AG20443 (cell line): ENCODE measurements at places on chromosomes 7 and 10.

DNA sequence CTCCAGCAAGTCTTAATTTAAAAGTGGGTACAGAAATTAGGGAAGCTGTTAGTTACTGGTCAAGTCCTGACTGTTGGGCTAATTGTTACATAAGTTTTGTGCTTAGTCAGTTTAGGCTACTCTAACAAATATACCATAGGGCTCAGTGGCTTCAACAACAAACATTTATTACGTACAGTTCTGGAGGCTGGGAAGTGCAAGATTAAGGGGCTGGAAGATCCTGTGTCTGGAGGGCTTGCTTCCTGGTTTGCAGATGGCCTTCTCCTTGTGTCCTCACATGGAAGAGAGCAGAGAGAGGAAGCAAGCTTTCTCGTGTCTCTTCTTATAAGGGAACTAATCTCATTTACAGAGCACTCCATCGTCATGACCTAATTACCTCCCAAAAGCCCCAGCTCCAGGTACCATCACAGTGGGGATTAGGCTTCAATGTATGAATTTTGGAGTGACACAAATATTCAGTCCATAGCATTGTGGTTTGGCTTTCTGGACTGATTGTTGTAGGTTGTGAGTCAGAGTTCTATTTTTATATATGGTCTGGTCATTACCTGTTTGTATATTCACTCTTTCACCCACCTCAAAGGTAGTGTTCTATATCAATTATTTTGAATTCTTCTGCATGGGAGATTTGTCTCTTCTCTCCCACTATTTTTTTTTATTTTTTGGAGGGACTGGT is 17.1 kb downstream of the ST7 start:
- DNase-seq: no peak

GRCh38 chr10:75244487-75245353 is 9.0 kb upstream of the COMTD1 start:
- no peak for DNase-seq

DNA sequence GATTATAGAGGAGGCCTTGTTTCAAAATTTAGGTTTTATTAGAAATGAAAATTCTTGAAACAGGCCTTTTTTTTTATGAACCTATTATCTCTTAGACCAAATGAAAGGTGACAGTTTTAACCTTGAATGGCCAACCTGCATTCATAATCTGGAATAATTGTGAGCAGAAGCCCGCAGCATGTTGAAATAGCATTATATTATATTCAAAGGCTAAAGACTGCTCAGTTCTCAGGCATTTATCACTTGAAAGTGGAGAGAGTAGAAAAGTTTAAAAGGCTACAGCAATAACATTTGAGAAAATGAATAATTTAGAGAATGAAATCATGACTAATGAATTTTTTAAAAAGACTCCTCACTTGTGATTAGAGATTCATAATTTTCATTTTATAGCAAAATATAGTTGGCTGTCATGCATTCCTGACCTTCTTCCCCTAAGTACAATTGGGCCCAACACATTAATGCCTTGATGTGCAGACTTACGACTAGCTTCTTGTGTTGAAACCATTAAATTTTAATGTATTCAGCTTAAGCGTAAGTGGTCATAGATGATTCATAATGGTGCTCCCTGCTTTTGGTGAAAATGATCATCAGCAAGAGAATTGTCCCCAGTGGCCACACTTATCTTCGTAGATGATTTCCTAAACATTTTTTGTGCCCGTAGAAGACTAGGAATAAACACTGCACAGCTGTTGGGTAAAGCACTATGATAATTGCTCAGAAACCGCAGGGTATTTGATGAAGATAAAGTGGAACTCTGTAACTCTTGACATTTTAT is 346.6 kb upstream of the BMPER start:
- DNase-seq: no peak

- DNase-seq: peak; percentile 20
Measured at GRCh38 chr10:122344741-122345258, 29.7 kb upstream of the PLEKHA1 start.

DNA sequence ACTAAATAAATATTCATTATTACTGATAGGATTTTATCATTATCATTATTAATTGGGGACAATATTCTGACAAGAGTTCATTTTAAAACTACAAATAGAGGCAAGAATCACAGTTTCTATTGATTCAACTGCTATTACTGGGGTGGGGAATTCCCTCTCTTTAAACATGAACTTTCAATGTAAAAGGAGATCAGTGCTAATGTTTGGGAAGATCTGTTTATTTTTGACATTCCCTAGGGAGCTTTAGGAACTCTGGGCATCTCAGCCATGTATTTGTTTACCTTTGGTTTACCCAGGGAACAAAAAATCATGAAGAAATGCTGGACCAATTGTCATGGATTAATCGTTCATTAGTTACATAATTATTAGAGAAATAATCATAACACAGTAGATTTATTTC is 443.2 kb upstream of the AKR1E2 start:
- no peak for DNase-seq

GRCh38 chr7:126657599-126658358 is 595.0 kb downstream of the GRM8 start:
- DNase-seq: no peak

GRCh38 chr10:77286531-77287508 is 350.8 kb downstream of the KCNMA1 start:
- DNase-seq: no peak

DNA sequence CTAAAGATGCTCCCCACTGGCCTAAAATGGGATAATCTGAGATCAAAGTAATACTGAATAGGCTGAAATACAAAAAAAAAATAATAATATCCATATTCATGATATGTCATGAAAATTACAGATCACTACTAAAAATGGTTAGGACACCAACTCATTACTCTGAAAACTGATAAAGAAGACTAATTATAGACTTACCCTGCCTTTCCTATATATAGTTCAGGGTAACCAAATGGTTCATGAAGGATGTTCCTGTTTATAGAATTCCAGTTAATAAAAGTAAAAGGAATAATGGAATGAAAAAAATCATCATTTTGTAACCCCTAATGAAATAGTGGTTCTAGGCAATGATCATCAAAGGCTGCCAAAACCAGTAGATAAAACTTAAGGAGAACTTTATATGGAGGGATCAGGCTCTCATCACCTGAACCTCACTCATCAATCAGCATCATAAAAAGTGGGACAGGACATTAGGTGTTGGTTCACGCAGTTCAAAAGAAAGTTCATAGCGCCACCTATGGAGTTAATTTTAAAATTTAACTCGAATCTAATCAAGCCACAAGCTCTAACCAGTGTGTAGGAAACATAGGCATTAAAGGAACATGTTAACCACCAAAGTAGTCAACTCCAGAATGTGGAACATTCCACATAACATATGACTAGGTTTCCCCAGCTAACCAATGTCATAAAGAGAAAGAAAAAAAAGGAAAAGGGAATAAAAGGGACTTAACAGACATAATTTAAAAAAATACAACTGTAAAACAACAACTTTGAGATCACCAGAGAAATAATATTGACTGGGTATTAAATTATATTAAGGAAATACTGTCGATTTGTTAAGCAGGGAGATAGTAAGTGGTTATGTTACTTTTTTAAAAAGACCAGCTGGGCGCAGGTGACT is 35.7 kb downstream of the P4HA1 start:
- DNase-seq: peak; percentile 23

DNA sequence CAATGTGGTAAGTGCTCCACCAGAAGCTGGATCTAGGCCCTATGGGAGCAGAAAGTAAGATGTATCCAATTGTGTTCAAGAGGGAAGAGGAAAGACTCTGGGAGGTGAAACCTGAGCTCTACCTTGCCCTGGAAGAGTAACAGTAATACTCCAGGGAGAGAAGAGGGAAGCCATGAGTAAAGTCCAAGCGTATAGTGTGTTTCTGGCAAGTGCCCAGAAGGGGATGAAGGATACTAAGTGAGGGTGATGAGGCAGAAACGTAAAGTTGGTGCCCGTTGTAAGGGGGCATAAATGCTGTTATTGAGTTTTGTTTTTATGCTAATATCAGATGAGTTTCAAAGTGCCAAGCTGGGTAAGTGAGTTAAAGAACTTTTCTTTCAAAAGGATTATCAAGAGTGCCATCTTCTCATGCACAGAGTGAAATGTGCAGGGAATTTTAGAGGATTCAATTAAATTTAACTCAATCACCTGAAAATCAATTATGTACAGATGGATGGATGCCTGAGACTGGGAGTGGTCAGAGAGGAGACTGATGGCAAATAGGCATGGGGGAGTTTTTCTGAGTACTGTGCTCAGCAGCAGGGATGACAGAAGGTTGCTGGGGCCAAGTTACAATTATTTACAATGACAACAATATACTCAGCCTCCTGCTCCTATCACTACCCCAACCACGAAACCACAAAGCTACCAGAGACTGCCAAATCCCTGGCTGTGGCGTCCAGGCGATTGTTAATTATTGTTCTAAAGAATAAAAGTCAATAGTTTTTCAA is 123.3 kb upstream of the LAMB4 start:
- DNase-seq: peak; percentile 25

DNA sequence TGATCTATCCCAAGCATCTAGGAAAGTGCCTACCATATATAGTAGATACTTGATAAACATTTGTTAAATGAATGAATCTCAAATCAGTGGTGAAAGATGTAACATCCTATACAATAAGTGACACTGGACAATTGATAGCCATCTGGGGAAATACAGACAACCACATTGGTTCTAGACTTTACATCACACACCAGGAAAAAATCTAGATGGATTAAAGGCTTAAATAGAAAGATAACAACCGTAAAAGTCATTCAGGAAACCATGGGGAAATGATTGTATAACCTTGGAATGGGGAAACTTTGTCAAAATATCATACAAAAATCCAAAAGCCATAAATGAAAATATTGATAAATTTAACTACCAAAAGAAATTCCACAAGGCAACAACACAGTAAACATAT is 7.0 kb upstream of the GARIN1A start:
- no peak for DNase-seq

- DNase-seq: no peak
Measured at GRCh38 chr10:5775685-5776084, 37.5 kb downstream of the GDI2 start.

- DNase-seq: peak; percentile 42
Measured at GRCh38 chr7:140214075-140214684, 37.4 kb upstream of the KDM7A start.

- no peak for DNase-seq
Measured at GRCh38 chr10:76763376-76763775, 874.2 kb downstream of the KCNMA1 start.

- DNase-seq: no peak
Measured at GRCh38 chr7:118175740-118176139, 8.2 kb upstream of the LSM8 start.

- no peak for DNase-seq
Measured at GRCh38 chr7:97982647-97983046, 7.3 kb downstream of the OCM2 start.

- DNase-seq: no peak
Measured at GRCh38 chr10:73634421-73634820, 6.9 kb downstream of the MYOZ1 start.

GRCh38 chr10:18203471-18203870 is 63.2 kb downstream of the CACNB2 start:
- DNase-seq: no peak

- no peak for DNase-seq
Measured at GRCh38 chr10:91034042-91034441, 113.2 kb upstream of the ANKRD1 start.

GRCh38 chr10:101222683-101223273 is 6.5 kb downstream of the LBX1 start:
- peak; percentile 44 for DNase-seq

DNA sequence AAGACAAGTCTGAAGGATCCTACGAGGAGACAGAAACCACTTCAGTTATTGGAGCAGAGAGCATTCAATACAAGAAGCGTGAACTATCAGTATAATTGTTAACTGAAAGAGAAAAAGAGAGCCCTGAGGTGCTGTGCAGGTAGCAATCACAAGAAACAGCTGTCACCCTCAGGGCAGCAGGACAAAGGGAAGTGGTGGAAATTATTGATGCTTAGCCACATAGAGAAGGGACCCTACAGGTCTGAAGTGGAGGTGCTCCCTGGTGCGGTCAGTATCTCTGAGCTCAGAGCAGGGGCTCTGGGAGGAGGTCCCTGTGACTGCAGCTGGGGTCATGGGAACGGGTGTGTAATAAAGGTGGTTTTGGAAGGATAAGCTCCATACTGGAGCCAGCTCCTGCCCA is 97.8 kb upstream of the KLF6 start:
- no peak for DNase-seq

DNA sequence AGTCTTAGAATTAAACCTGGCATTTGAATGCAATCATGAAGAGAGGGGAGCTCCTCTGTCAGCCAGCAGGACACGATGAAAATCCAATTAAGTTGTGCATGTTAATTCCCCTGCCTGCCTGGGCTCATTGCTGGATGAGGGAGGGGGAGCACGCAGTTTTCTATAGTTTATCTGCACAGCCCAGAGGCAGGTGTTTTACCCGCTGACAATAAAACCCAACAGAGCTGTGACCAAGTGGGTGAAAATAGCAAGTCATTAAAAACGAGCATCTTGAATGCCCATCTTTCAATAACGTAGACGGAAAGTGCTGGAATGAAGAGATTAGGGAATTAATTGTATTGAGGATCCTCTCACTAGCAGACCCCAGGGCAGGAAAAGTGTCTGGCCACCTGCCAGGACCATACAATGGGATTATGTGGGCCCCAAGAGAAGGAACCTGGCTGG is 100.1 kb upstream of the FAM20C start:
- DNase-seq: no peak

- peak; percentile 70 for DNase-seq
Measured at GRCh38 chr10:112687647-112688046, 240.6 kb downstream of the VTI1A start.

- DNase-seq: no peak
Measured at GRCh38 chr10:45155784-45156183, 155.1 kb downstream of the ZNF22 start.

DNA sequence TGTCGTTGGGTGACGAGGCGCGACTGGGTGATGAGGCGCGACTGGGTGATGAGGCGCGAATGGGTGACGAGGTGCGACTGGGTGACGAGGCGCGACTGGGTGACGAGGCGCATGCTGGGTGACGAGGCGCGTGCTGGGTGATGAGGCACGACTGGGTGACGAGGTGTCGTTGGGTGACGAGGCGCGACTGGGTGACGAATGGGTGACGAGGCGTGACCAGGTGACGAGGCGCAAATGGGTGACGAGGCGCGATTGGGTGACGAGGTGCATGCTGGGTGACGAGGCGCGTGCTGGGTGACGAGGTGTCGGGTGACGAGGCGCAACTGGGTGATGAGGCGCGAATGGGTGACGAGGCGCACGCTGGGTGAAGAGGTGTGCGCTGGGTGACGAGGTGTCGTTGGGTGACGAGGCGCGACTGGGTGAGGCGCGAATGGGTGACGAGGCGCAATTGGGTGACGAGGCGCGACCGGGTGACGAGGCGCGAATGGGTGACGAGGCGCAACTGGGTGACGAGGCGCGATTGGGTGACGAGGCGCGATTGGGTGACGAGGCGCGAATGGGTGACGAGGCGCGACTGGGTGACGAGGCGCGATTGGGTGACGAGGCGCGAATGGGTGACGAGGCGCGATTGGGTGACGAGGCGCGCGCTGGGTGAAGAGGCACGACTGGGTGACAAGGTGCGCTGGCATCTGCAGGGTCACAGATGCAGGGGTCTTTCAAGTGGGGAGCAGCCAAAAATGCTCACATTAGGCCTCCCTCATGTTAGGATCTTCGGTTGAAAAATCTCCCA is 7.9 kb upstream of the NOM1 start:
- DNase-seq: no peak
